ENCODE measurements at places on chromosomes 3 and 15. TPM values are rescaled to one million over a fixed set of nuclear protein-coding genes. Genes with fewer than 3 reads are reported as not detected.

The GOLGA8Q gene
- total RNA-seq = 2.0 TPM

The MESP2 gene
- 0.25 TPM for total RNA-seq

The PRSS50 gene
- not detected for total RNA-seq

The ARGFX gene
- total RNA-seq = not detected

The NCK1 gene
- 30.0 TPM for total RNA-seq

The VPS39 gene
- total RNA-seq = 38.7 TPM

The SUMF1 gene
- 61.3 TPM for total RNA-seq

The NDUFB4 gene
- total RNA-seq = 42.3 TPM

The CLEC3B gene
- 28.8 TPM for total RNA-seq

The SLC15A2 gene
- 0.25 TPM for total RNA-seq

The NEK11 gene
- 8.4 TPM for total RNA-seq

The TMEM108 gene
- not detected for total RNA-seq

The PLCB2 gene
- total RNA-seq = 0.53 TPM

The CCR1 gene
- total RNA-seq = 0.13 TPM

The BFSP2 gene
- not detected for total RNA-seq

The DUOXA2 gene
- total RNA-seq = not detected

The MYRIP gene
- 4.2 TPM for total RNA-seq

The ACTC1 gene
- total RNA-seq = not detected

The ESYT3 gene
- total RNA-seq = 0.26 TPM

The FBXO40 gene
- total RNA-seq = not detected

The TF gene
- total RNA-seq = 0.53 TPM

Measured in aortic smooth muscle cell (primary cell).